ENCODE measurements at places on chromosomes 12 and 14.

DNA sequence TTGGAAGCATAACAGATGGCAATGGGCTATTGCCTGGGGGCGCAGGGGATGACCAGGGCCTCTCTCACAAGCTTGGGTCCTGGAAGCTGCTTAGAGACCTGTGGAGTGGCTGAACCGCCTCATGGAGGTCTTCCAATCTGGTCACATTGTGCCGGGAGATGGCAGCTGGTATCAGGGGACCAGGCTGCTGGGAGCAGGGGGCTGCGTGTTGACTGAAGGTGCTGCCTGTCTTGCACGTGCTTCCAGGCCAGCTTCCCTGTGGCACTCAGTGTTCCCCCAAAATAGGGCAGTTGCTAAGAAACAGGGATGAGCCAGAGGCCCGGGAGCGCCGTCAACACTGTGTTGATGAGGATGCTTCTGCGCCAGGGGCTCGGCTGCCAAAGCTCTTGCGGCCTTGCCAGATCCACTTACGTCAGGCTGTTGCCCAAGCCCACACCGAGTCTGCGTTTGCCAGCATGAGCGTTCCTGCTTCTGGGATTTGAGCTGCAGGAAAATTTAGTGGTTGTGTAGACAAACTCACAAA is 39.8 kb downstream of the ELK3 start:
- no peak for DNase-seq

- DNase-seq, result no peak
Observed at GRCh38 chr14:65214741-65215140, 112.4 kb upstream of the MAX start.

- DNase-seq, result no peak
Observed at GRCh38 chr12:32718926-32719325, 36.8 kb downstream of the YARS2 start.

DNA sequence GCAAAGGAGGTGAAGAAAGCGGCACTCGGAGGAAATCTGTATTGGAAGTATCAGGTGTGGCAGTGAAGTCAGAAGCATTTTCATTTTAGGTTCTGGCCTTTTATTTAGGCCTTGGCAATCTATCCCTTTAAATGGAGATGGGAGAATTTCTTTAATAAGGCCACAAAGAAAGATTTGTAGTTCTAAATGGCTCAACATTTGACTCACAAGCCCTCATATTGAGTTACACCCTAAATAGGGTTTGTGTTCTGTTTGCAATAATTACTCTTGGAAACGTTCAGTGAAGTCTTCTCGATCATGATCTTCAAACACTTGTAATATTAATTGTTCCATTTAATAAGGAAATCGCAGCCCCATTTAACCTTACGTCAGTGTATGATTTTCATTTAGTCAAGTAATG is 25.3 kb upstream of the TMEM260 start:
- no peak for DNase-seq

- no peak for DNase-seq
Observed at GRCh38 chr14:22320362-22320750, 268.7 kb downstream of the DAD1 start.

GRCh38 chr12:88645816-88646215 is 65.5 kb upstream of the KITLG start:
- no peak for DNase-seq

Data from T-helper 9 cell (primary cell).